ENCODE measurements at places on chromosomes 4 and X.

DNA sequence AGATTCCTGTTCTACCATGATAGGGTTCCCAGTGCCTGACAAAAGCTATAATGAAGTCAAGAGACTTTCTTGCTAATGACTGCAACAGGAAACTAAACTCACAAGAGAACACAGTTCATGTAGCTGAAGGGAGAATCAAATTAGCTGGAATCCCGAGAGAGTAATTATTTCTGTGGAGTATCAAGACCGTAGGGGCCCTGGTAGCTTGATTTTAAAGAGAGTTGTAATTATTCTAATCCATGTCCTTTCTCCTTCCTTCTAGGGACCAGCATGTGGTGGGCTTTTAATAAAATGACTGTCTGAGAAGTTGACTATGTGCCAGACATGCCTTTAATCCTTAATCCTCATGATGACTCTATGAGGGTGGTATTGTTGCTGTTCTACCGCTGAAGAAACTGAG is 1.7 kb upstream of the TRPC5OS start:
- no peak for DNase-seq

DNA sequence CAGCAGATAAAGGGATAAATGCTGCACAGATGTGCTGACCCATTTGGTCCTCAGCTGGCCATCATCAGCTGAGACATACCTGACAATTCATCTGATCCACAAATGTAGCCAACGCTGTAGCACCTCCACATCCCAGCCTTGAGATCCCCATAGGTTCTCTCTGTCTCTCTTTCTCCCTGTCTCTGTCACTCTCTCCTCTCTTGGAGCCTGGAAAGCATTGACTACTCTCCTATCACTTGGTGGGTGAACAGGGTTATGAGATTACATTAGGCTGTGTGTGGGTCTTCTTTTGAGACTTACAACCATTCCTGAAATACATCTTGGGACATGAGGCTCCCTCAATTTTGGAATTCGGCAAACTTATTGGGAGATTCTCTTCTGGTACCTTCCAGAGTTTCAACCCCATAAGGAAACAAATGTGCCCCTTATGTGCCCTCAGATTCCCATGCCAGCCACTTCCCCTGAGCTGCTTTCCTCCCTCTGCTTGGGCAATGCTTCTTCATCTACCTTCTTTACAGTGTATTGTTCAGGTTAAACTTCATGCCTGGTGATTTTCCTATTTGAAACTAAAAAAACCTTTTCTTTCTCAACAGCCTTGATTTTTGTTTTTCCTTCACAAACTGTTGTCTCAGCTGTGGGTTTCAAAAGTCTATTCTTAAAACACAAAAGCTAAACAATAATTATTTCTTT is 29.1 kb upstream of the FGF2 start:
- DNase-seq, result no peak

GRCh38 chr4:19164334-19164733 is 1087.4 kb upstream of the SLIT2 start:
- no peak for DNase-seq

DNA sequence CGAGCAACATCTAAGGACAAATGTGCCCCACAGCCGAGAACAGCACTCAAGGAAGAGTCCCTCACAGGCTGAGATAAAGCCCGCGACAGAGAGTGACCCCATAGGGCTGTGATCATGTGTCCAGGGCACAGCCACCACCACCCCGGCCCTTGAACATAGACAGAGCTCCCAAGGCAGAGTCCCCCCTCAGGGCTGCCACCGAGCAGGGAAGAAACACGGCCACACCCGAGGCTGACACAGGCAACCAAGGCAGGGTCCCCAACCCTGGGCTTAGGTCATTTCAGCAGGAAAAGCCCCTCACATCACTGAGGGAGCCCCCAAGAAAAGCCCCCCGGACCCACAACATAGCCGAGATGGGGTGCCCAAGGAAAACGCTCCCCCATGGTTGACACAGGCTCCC is 463 bp downstream of the CT45A10 start:
- DNase-seq, result no peak

DNA sequence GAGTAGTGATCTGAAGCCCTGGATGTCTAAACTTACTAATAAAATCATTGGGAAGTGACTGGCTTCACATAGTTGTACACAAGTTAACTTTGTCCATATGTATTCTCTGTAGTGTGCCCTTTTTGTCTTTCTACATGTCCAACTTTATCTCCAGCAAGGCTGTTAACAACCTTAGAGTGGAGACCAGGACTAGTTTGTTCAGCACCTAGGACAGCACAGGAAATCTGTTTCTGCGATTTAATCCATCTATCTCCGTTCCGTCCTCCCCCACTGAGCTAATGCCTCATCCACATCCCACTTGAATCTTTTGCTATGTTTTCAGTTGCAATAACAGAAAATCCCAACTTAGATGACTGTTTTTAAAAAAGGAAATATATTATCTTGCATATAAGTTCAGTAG is 3.4 kb upstream of the ARR3 start:
- DNase-seq, result no peak

- DNase-seq, result no peak
Measured at GRCh38 chr4:77636902-77637301, 31.3 kb downstream of the CXCL13 start.

GRCh38 chrX:24506082-24506481 is 41.0 kb downstream of the PDK3 start:
- no peak for DNase-seq

GRCh38 chrX:15207994-15208393 is 61.9 kb downstream of the ASB9 start:
- DNase-seq, result no peak

DNA sequence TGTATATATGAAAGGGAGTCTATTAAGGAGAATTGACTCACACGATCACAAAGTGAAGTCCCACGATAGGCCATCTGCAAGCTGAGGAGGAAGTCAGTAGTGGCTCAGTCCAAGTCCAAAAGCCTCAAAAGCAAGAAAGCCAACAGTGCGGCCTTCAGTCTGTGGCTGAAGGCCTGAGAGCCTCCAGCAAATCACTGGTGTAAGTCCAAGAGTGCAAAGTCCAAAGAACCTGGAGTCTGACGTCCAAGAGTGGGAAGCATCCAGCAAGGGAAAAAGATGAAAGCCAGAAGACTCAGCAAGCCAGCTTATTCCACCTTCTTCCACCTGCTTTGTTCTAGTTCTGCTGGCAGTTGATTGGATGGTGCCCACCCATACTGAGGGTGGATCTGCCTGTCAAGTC is 104.1 kb downstream of the IL1RAPL2 start:
- no peak for DNase-seq

DNA sequence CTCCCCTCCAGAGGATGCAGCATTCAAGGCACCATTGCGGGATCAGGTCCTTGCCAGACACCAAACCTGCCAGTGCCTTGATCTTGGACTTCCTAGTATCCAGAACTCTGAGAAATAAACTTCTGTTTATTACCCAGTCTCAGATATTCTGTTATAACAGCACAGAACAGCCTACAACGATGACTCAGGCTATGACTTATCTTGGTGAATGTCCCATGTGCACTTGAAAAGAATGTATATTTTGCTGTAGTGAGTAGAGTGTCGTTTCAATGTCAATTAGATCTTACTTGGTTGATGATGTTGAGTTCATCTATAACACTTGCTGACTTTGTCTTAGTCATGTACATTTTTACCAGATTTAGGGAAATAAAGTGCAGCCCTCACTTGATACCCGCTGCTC is 34.5 kb upstream of the PGRMC1 start:
- no peak for DNase-seq

DNA sequence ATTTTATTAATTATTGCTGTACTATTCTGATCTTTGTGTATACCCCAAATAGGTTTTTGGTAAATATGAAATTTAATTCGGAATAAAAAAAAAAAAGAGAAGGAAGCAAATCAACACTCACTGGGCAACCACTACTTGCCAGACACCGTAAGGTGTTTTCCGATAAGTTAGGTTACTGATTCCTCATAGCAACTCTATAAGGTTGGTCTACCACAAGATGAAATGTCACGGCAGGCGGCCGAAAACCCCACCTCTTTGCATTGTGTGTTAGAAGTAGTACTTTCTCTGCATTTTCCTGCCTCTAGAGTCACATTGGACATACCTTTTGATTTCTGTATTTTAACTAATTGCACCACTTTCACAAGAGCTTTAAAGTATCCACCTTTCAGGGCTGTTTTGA is 44.5 kb upstream of the RASGEF1B start:
- DNase-seq, result no peak

GRCh38 chr4:60885011-60885410 is 315.1 kb upstream of the ADGRL3 start:
- DNase-seq, result no peak

- no peak for DNase-seq
Measured at GRCh38 chr4:55311792-55312488, 34.1 kb upstream of the SRD5A3 start.

- peak; percentile 78 for DNase-seq
Measured at GRCh38 chr4:8917868-8918783, 46.5 kb upstream of the HMX1 start.

GRCh38 chr4:102687982-102688433 is 72.8 kb downstream of the MANBA start:
- DNase-seq, result no peak

DNA sequence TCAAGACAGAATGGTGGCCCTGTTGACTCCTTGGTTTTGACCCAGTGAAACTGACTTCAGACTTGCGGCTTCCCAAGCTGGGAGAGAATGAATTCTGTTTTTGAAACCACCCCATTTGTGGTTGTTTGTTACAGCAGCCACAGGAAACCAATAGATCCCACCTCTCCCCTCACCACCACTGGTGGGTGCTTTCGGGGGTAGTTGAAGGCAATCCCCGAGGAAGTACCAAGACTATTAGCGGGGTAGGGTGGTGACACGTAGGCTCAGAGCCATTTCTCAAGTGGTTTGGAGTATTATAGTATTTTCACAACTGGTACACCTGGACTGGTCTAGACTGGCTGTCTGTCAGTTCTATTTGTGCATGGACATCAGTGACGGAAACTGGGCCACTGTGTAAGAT is 189.1 kb upstream of the RBPJ start:
- DNase-seq, result no peak

GRCh38 chr4:24236532-24236931 is 346.7 kb upstream of the PPARGC1A start:
- DNase-seq, result no peak

- DNase-seq, result no peak
Measured at GRCh38 chrX:132831336-132831973, 127.0 kb downstream of the HS6ST2 start.

DNA sequence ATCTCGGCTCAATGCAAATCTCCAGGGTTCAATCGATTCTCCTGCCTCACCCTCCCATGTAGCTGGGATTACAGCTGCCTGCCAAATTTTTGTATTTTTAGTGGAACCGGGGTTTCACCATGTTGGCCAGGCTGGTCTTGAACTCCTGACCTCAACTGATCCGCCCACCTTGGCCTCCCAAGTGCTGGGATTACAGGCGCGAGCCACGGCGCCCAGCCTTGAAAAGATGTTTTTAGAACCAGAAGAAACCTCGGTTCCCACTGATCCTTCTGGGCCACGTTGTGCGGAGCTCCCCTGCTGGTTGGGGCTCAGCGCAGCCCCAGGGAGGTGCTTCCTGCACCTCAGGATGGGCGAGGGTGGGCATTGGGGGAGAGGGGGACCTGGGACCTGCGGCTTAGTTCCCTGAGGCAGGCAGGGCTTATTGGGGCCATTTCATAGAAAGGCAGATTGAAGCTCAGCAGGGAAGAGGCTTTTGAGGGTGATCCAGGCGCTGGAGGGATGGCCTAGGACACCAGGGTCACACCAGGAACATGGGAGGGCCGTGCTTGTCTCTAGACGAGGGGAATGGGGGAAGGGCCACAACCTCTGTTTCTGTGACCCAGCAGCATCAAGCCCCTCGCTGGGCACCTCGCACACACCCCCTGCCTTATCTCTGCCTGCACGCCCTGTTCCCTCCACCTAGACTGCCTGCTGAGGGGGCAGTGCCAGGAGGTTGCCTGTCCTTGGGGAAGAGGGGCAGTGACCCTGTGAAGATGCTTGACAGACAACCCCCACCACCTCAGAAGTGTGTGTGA is 6.3 kb upstream of the ADD1 start:
- no peak for DNase-seq

DNA sequence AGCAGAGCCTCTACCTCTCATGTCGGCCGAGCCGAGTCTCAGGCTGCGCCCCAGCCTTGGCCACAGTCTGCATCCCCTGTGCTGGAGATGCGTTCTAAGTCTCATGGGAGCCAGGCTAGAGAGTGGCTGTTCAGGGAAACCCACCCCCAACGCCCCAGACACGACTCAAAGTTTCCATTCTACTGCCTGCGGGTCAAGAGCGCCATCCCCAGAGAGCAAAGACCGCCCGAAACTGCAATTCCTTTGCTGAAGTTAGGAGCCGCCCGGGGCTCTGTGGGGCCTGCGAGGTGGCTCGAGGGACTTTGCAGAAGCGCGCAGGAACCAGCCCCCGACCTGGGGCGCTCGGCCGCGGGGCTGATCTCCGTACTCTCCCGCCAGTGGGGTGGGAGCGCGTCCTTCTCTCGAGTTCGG is 10.0 kb upstream of the ELF4 start:
- DNase-seq, result no peak

DNA sequence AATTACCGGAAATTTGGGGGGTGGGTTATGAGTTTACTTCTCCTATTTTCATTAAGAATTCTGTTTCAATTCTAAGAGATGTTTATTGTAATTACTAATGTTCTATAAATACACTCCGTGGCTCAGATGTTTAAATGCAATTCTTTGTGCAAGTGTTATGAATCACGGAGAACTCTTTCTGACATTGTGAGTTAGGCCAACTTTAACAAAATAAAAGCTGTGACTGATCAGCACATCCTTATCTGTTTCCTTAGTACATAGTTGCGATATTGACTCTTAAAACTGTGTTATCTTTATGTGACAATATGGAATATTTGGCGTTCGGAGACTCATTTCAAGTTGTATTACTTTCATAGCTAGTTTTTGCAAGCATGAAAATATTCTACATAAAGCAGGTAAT is 902 bp downstream of the KLHL4 start:
- no peak for DNase-seq

GRCh38 chr4:145769450-145770037 is 89.6 kb downstream of the C4orf51 start:
- DNase-seq, result no peak

- DNase-seq, result no peak
Measured at GRCh38 chr4:74402692-74403456, 37.9 kb downstream of the EREG start.

- DNase-seq, result no peak
Measured at GRCh38 chrX:23805389-23805788, 22.4 kb downstream of the SAT1 start.

DNA sequence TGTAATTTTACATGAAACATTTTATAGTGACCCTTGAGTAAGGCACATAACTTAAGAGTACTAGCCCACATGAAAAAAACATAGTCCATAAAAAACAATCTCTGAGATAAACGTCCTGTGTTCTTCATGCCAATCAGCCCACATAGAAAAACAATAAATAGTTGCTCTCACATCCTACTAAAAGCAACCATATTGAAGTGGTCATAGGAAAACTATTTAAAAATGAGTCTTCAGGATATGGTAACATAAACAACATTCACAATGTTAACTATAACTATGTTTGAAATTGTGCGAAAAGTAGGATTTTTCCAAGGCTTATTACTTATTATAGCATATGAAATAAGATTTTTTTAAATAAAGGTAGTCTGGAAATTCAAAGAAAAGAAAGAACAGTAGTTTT is 77.1 kb upstream of the EPHA5 start:
- no peak for DNase-seq

- DNase-seq, result no peak
Measured at GRCh38 chr4:39730072-39730471, 32.1 kb downstream of the UBE2K start.
